ENCODE measurements at places on chromosomes 1 and 21.

DNA sequence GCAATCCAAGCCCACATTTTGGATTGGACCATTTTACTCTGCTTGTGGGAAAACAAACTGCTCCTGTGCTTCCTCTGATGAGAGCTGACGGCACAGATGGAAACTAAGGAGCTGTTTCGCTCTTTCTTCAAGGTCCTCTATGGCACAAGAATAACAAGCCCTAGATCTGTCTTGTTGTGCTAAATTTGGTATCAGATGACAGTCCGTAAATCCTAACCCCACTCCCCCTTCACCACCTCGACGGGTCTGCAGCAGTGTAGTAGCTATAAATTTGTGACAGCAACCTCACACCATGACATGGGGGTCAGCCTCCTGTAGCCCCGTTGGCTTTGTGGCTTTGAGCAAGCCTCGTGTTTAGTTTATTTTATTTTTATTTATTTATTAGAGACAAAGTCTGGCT is 85.9 kb downstream of the ADSS2 start:
- DNase-seq, result no peak

DNA sequence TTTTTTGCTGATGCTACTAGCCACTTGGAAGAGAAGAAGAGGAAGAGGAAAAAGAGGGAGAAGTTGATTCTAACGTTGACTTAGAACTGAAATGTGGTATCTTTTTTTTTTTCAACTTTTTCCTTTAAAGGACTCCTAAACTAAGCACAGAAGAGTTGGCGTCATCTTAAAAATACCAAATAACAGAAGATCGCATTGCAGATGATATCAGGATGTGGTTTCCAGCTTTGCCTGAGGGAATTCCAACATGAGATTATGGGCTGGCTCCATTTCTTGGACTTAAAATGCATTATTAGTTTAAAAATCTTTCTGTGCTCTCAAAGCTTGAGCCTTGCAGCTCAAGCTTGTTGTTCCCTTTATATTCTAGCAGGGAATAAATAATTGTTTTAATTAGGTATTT is 29.8 kb downstream of the WDR3 start:
- DNase-seq, result no peak

DNA sequence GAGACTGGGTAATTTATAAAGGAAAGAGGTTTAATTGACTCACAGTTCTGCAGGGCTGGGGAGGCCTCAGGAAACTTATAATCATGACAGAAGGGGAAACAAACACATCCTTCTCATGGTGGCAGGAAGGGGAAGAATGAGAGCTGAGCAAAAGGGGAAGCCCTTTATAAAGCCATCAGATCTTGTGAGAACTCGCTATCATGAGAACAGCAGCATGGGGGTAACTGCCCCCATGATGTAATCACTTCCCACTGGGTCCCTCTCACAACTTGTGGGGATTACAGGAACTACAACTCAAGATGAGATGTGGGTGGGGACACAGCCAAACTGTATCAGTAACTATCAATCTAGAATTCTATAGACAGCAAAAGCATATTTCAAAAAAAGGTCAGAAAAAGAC is 64.7 kb upstream of the ACTRT2 start:
- DNase-seq, result no peak

DNA sequence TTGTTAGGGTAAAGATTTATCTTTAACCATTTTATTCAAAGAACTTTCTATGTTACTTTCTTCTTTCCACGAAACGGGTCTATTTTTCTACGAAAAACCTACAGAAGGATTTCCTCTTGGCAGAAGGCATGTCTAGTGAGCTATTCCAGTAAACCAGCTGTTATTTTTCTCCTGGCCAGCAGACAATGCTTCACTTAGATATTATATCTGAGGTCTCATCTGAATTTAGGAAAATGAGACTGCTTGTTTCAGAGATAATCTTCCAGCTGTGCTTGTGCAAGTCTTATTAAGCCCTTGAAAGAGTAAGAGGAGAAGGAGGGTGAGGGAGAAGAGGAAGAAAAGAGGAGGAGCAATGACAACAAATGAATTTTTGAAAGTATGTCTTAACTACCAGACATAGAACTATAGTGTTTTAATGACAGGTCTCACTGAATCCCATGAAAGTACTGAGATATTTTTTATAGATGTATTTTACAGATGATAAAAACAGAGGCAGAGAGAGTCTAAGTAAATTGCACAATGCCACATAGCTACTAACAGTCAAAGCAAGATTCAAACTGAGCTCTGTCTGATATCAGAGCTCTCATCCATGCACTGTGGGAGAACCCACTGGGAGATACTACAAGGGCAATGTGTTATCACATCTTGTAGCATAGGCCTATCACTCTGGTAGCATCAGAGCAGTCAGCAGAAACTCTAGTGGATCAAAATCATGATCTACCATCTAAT is 54.6 kb upstream of the SAMSN1 start:
- DNase-seq, result no peak

DNA sequence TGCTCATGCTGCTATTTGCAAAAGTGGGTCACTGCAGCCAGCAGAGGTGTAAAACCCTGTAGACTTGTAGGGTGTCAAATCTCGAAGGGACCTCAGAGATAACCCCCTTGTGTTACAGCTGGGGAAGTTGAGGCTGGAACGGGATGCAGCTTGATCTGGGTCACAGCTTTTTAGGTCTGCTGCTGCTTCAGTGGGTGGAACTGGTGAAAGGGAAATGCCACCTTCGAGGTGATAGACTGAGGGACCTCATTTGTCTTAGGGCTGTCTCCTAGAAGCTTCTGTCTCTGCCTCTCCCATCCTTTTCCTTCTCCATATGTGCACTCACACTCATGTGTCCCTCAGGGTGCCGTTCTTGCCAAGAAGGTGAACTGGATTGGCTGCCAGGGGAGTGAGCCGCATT is 35.4 kb downstream of the QSOX1 start:
- DNase-seq, result no peak

- no peak for DNase-seq
Measured at GRCh38 chr1:44264451-44264771, 51.1 kb downstream of the DMAP1 start.

GRCh38 chr21:23111070-23111600 is 2112.9 kb downstream of the NCAM2 start:
- DNase-seq, result no peak

DNA sequence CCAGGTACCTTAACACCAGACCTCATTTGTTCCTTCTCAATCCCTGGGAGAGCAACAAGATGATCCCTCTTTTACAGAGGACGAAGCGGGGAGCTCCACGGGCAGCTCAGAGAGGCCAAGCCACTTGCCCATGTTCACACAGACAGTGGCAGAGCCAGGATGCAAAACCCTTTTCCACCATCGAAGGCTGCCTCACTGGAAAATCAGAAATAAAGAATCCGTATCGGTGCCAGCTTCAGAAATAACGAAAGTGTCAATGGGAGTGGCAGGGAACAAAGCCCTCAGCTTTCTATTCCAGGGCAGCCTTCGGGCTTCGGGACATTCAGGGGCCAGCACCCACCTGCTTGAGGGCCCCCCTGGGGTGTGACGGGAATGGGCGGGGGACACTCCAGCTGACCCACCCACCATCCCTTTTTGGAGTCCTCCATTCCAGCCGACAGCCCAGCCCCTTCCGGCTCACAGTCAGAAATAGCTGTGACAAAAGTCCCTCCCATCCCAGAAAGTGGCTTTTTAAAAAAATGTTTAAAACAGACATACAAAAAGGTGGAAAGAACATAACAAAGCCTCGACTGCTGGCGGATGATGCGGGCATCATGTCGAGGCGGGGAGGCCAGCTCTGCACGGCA is 6.0 kb downstream of the IFFO2 start:
- no peak for DNase-seq

GRCh38 chr1:153535242-153536011 is at the start of gene S100A6:
TSS of gene S100A6 (minus strand) at chr1:153535991. CDS start at chr1:153535339, 652 bp downstream.
- no peak for DNase-seq

GRCh38 chr1:89996450-89997110 is 1.7 kb downstream of the ZNF326 start:
- no peak for DNase-seq

DNA sequence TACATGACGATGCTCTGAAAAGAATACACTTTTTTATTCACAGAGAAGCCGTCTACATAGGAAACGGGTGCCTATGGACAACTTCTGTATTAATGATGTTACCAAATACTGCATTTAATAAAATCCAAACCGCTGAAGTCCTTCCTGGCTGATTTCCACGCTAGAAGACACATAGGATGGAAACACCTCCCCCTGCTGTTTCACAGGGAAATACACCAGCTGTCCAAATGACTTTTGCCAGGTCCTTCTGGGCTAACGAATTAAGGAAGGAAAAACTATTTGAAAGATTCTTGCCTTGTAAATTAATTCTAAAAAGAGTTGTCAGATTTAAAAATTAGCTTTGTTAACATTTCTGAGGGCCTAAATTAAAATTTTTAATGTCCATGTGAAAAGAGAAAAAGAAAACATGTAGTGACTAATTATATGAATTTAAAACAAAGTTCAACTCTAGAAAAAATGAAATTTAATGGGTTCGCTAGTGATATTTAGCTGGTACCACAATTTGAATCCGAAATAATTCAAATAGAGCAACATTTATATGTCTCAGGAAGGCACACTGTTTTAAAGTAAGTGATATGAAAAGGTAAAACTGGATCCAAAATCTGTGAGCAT is 146.0 kb downstream of the RERE start:
- peak; percentile 42 for DNase-seq

- no peak for DNase-seq
Measured at GRCh38 chr1:231180034-231180433, 18.2 kb downstream of the TRIM67 start.

- DNase-seq, result no peak
Measured at GRCh38 chr1:14941864-14942263, 211.7 kb upstream of the TMEM51 start.

- no peak for DNase-seq
Measured at GRCh38 chr1:224881762-224882211, 47.7 kb upstream of the DNAH14 start.

GRCh38 chr21:29289317-29289716 is 9.4 kb upstream of the BACH1 start:
- no peak for DNase-seq

DNA sequence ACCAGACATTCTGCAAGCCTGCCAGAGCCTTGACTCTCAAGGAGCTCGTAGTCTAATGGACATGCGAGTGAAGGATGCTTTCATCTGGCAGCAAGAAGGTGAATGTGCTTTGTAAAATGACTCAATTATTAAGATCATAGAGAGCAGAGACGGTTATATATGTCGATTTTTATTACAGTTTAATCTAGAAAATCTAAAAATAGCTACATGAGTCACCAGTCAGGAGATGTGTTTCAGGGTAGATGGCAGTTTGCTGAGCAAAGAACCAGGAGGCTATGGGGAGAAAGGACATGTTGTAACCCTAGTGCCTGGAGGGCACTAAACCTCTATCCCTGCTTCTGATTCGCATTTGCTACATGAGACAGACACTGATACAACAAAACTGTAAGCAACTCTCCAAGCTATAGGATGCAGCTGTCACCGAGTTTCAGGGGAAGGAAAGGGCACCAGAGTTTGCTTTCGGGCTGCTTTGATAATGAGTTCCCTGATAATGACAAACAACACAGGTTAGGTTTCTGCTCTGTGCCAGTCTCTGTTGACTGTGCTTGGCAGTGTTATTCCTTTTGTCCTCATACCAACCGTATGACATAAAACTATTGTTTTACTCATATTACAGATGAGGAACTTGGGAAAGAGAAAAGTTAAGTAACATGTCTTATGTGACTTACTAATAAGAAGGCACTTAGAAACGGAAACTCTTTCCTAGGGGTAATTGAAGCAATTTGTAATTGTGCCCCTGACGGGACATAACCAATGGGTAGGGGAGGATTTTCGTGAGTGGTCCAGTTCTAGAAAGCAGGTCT is 43.2 kb downstream of the C1orf198 start:
- no peak for DNase-seq

DNA sequence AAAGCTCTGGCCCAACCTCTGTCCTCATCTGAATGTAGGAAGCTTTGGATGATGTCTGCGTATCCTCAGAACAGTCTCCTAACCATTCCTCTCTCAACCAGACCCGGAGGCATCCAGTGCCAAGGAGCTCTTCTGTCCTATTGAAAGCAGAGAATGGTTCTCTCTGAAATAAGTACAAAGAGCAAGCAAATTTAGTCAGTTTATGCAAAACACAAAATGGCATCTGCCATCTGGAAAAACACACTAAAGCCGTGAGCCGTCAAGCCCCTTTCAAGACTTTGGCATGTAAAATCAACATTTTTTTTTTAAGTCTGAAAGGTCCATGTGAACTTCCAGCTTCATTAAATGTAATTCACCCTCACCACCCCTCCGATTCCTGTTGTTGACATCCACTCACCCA is 21.7 kb upstream of the PROX1 start:
- DNase-seq, result no peak

GRCh38 chr21:26148840-26149354 is 21.7 kb downstream of the APP start:
- no peak for DNase-seq

GRCh38 chr1:84122780-84123382 is 21.2 kb upstream of the PRKACB start:
- DNase-seq, result no peak

GRCh38 chr21:42614811-42615351 is 38.5 kb upstream of the PDE9A start:
- peak; percentile 30 for DNase-seq

DNA sequence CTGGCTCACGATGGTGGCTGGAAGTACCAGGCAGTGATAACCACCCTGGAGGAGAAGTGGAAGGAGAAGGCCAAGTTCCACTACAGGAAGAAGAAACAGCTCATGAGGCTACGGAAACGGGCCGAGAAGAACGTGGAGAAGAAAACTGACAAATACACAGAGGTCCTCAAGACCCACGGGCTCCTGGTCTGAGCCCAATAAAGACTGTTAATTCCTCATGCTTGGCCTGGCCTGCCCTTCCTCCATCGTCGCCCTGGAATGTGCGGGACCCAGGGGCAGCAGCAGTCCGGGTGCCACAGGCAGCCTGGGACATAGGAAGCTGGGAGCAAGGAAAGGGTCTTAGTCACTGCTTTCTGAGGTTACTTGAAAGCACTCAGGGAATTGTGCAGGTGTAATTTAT is 10.8 kb downstream of the IL24 start:
- no peak for DNase-seq

GRCh38 chr1:24888061-24888970 is 41.8 kb downstream of the RUNX3 start:
- DNase-seq, result no peak
